ENCODE measurements at places on chromosomes 5 and 9. TPM values are rescaled to one million over a fixed set of nuclear protein-coding genes. Genes with fewer than 3 reads are reported as not detected.

SLC28A3 gene
- 0.06 TPM for total RNA-seq

PITX1 gene
- 34.0 TPM for total RNA-seq

SEMA5A gene
- total RNA-seq: 0.23 TPM

WWC1 gene
- 18.9 TPM for total RNA-seq

ZNF618 gene
- total RNA-seq: 5.0 TPM

Measured in Daoy (cell line).